ENCODE measurements at places on chromosomes 6 and 20.

DNA sequence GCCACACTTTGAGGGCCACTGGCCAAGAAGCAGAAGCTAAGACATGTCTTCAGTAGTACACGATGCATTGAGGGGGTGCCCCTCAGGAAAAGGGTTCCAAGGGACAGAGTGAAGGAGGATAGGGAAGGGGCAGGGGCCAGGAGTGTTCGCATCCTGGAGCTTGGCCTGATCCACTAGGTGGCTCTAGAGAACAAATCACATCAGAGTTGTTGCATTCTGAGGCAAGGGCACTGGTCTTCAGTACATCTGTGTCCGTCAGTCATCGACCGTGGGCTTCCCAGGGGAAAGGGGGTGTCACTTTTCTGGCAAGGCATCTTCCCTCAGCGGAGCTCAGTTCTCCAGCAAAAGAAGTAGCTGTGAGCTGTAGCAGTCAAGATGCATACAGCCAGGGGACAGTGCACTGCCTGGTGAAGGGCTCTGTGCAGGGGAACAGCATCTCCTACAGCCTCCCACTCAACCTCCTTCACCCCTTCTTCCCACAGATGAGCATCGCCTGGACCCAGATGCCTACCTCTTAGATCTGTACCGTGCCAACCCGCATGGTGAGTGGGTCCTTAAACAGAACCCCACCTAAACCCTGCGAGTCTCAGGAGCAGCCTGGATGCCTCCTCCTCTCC, 47.8 kb downstream of the ARHGAP40 start:
- no peak for DNase-seq

GRCh38 chr6:3894590-3895311, 45.6 kb downstream of the FAM50B start:
- DNase-seq = no peak

- no peak for DNase-seq
Measured at GRCh38 chr6:73823832-73824231, 127.8 kb downstream of the CD109 start.

GRCh38 chr6:14513496-14514393, 396.2 kb downstream of the CD83 start:
- no peak for DNase-seq
